ENCODE measurements at places on chromosomes 13 and 19. TPM values are rescaled to one million over a fixed set of nuclear protein-coding genes. Genes with fewer than 3 reads are reported as not detected.

The TMEM238 gene
- not detected for polyA plus RNA-seq

The ZIC5 gene
- polyA plus RNA-seq: not detected

GRCh38 chr19:47475465-47475864, 3.8 kb upstream of the SLC8A2 start:
- DNase-seq: no peak

- DNase-seq: peak; percentile 92
These were observed 83.2 kb upstream of the MCF2L start for GRCh38 chr13:112885782-112886268.

The SIAH3 gene
- not detected for polyA plus RNA-seq

DNA sequence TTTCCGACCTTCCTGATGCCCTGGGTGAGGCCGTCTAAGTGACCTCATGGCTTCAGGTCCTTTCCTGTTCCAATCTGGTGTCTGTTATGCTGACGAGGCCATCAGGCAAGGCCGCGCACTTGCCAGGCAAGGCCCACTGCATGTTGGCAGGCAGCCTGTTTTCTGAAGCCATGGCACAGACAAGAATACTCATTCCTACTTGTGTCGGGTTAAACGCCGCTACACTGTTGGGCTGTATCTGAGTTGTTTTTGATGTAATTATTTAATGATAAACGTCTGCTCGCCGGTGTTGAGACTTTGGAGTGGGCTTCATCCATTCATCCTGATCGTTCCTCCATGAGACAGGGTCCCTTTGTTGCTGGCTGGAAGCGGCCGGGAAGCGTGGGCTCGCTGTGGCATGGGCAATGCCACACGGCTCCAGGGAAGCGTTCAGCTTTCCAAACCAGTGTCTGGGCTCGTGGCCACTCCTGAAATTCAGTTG, 92.1 kb downstream of the ATP11A start:
- no peak for DNase-seq

GRCh38 chr19:6232601-6233055, 47.1 kb downstream of the MLLT1 start:
- DNase-seq: no peak

The ZNF888 gene
- 2.0 TPM for polyA plus RNA-seq

DNA sequence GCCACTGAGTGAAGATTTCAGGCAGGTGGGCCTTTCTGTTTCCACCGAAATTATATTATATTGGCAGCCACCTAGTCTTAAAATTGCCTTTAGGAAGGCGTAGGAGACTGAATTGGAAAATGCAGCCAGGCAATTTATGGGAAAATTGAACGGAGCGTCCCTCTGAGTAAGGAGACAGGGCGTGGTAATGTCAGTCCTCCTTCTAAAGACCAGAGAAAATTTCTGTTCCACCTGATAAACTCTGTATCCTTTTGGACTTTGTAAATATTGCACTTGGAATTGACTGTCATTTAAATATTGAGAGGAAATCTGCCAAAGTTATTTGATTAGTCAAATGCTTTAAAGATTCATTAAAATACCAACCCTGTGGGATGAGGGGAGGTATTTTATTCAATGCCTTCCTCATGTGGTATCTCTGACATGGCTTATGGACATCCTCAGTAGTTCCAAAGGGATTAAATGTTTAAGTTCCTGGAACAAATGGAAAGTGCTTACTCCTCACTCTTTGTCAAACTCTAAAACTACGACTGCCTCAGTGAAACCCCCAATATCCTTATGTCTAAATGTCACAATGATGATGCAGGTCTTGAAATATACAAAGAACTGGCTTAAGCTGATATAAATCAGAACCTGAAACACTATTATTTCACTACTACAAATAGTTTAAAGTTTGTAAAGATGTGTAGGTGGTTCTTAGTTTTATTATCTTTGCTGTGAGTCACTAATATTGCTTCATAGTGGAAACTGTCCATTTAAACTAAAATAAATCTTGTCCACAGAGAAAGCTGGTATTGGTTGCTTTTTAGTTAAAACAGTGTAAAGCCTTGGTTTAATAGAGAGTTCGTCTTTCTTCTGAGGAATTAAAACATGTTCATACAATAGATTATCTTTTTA, 203.2 kb downstream of the FGF14 start:
- DNase-seq: no peak

- DNase-seq: no peak
These were observed 718.0 kb downstream of the DACH1 start for GRCh38 chr13:71149046-71149445.

The RNF113B gene
- polyA plus RNA-seq: not detected

DNA sequence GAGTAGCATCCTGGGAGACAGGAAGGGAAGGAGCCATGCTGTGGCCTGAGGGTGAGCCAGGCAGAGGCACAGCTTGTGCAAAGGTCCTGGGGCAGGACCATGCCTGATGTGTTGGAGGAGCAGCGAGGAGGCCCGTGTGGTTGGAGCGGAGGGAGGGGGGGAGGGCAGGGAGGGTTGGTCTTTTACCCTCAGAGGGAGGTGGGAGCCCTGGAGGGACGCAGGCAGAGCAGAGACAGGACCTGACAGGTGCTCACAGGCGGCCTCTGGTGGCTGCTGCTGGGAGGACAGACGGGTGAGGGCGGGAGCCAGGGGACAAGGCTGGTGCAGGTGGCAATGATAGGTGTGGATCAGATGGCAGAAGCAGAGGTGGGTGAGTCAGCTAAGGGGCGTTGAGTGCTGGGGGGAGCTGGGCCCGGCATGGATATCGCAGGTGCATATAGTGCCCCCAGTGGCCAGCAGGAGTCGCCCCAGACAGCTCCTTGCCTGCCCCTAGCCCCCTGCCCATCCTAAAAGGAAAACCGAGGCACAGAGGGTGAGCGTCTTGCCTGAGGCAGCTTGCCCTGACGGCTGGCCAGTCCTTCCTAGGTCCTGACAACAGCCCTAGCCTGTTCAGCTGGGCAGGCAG, 9.8 kb upstream of the GNA15 start:
- DNase-seq: peak; percentile 71

The NTF4 gene
- polyA plus RNA-seq: not detected

DNA sequence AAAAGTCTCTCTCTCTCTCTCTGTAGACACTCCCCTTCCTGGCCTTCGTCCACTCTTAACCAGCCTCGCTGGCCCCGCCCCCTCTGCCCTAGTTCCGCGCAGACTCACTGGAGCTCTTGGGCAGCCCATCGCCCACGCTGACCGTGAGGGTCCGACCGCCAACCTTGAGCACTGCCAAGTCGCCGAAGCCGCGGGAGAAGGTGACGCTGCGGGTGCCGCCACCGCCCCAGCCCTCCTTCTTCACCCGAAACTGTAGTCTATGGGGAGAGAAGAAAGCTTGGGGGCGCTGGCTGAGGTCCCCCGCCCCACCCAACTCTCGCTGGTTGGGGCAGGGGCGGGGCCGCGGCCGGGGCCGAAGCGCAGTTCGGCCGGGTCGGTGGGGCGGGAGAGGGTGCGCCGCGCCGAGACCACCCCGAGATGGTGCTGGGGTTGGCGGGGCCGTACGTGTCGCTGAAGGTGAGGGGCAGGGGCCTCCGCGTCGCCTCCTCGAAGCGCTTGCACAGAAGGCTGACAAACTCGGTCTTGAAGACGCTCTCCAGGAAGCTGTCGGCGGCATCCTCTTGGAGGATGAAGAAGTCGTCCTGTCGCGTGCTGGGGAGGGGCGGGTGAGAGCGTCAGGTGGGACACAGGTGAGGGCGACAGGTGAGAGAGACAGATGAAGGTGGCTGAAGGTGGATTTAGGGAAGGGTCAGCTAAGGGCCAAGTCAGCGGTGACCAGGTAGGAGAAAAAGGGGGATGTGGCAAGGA, 12.6 kb upstream of the ZNF414 start:
- peak; percentile 94 for DNase-seq

DNA sequence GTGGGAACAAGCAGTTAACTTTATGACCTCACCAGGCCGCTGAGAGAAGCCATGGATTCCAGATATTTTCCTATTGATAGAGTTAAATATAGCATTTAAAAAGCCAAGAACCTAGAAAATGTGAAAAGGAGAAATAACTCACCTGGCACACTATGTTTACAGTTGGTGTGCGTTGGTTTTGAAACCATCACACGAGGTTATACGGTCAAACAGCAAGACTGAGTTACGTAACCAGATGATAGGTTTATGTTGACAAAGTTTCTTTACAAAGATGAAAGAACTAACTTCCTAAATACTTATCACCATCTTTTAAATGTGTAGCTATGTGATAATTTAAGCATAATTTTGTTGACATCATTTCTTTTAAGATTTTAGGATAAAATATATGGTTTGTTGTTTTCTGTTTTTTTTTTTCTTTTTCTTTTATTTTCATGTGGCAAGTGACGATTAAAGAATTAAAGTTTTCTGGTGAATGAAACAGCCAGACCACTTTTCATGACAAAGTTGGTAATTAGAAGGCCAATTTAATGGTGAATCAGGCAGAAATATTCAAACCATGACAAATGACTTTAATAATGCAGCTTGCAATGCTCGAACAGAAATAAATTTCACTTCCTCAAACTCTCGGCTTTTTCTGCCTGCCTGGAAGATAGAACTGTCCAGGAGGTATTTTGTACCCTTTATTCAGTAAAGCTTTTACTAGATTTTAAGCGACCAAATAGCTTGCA, 339.1 kb upstream of the OBI1 start:
- DNase-seq: no peak

GRCh38 chr13:49046519-49046918, 70.8 kb downstream of the FNDC3A start:
- DNase-seq: no peak

The RFPL4AL1 gene
- polyA plus RNA-seq: not detected

The TEX26 gene
- polyA plus RNA-seq: not detected

The C19orf18 gene
- 1.0 TPM for polyA plus RNA-seq

The BTBD2 gene
- polyA plus RNA-seq: 45.2 TPM

The ZNF556 gene
- polyA plus RNA-seq: 0.03 TPM

DNA sequence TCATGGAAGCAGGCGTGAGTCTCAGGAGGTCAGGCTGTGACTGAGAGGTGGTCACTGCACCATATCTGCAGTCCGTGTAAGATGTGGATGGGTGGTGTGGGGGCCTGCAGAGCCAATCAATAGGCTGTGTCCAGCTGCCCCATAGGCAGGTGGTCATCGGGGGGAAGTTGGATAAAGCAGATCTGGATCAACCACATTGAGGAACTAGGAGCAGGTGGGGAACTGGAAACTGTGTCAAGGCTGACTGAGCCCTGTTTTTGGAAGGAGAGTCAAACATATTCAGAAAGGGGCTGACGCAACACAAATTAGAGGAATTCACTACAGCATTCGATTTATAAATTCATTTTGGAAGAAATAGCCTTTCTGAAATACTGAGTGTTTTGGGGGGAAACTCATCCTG, 15.0 kb downstream of the CLEC4M start:
- no peak for DNase-seq

GRCh38 chr13:49536144-49536873, 40.6 kb downstream of the PHF11 start:
- peak; percentile 54 for DNase-seq

GRCh38 chr19:12778017-12778904, 2.9 kb upstream of the HOOK2 start:
- DNase-seq: peak; percentile 87

DNA sequence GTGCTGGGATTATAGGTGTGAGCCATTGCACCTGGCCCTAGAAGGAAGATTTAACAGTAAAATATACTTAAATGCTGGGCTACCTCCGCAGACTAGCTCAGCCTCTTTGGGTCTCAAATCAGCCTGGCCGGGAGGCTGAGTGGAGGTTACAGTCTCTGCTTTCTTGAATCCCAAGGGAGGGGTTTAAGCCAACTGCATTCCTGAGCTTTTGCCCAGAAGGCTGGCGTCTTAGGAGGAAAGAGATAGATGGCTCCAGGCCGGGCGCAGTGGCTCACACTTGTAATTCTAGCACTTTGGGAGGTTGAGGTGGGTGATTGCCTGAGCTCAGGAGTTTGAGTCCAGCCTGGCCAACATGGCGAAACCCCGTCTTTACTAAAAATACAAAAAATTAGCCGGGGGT, 623 bp upstream of the C5AR1 start:
- no peak for DNase-seq

DNA sequence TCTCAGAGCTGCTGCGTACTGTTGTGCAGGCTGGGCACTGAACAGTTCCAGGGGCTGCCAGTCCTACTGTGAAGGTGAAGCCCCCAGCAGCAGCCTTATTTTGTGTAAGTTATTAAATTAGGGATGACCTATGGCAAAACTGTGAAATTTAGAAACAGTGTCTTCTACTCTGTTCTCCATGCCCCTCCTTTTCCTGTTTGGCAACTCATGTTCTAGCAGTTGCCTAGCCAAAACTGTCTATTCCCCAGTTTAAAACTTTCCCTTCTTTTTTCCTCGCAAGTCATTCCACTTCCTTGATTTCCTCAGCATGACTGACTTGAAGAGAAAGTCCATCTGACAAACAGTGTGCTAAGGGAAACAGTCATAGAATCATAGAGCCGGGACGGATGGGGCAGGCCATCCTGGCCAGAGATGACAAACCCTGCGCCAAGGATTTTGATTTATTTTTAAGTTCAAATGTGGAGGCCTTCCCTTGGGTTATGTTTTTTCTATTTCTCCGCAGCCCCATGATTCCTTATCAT, 78.1 kb upstream of the OLFM4 start:
- DNase-seq: no peak

- peak; percentile 46 for DNase-seq
These were observed 1.4 kb downstream of the LENG9 start for GRCh38 chr19:54462047-54462654.

The C19orf33 gene
- 1,798 TPM for polyA plus RNA-seq

The KLK3 gene
- 0.27 TPM for polyA plus RNA-seq

- DNase-seq: no peak
These were observed 40.8 kb upstream of the GPR183 start for GRCh38 chr13:99347911-99348451.

DNA sequence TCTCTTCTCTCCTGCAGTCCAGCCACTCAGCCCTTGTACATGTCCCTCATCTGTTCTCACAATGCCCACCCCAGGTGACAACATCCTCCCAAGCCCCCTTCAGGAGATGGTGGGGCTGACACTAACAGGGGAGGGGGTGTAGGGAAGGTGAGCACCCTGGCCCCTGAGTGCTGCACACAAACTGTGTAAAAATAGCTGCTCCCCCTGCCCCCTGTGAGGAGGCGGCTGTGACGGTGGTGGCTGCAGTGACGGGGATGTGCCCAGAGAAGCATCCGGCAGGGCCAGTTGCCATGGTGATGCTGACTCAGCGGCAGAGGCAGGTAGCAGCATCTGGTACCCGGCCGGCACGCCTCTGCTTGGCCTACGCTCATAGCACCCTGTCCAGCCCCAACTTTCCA, 13.0 kb upstream of the JUND start:
- no peak for DNase-seq

DNA sequence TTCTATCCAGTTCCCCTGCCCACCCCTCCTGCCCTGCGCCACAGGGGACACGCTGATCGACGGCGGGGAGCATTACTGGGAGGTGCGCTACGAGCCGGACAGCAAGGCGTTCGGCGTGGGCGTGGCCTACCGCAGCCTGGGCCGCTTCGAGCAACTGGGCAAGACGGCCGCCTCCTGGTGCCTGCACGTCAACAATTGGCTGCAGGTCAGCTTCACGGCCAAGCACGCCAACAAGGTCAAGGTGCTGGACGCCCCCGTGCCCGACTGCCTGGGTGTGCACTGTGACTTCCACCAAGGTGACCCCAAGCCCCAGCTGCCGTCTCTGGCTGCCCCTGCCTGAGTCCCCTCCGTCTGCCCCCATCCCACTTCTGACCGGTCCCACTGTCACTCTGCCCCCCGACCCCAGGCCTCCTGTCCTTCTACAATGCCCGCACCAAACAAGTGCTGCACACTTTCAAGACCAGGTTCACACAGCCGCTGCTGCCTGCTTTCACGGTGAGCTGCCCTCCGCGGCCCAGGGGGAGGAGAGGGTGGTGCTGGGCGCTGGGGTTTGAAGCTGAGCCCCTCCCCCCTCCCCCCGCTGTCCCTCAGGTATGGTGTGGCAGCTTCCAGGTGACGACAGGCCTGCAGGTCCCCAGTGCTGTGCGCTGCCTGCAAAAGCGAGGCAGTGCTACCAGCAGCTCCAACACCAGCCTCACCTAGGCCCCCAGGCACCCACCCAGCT, 15.5 kb downstream of the STAP2 start:
- DNase-seq: no peak

The GIPR gene
- polyA plus RNA-seq: 0.67 TPM

Data from small intestine (tissue), 16 donors.